ENCODE measurements at places on chromosomes 4 and X.

- DNase-seq = no peak
Measured at GRCh38 chr4:8177552-8177951, 18.9 kb upstream of the ABLIM2 start.

GRCh38 chr4:188031751-188032150 lies 36.2 kb downstream of the ZFP42 start:
- DNase-seq = no peak

DNA sequence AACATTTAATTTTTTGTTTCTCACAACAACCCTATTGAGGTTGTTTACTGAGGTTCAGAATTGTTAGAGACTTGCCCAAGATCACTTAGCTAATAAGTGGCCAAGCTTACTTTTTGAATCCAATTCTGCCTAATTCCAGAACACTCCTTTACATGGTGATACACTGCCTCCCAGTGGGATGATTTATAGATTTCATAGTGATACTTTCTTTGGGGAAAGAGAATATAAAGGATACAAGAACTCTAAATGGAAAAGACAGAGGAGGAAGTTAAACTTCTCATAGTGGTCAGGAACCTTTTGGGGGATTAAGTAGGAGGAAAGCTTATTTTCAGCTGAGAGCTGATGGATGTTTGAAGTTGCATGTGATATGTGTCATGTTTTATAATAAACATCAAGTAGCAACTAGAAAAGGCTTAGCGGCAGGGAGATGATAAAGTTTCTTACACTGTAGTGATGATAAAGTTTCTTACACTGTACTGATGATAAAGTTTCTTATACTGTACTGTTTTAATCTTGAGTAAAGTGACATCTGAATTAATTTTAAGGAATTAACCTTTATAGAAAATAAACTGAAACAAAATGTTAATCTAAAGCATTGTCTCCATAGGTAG lies 15.3 kb downstream of the STAG2 start:
- no peak for DNase-seq

GRCh38 chr4:178577933-178578332 lies 1135.7 kb upstream of the AGA start:
- no peak for DNase-seq

GRCh38 chr4:140078366-140078765 lies 75.6 kb downstream of the MAML3 start:
- no peak for DNase-seq

DNA sequence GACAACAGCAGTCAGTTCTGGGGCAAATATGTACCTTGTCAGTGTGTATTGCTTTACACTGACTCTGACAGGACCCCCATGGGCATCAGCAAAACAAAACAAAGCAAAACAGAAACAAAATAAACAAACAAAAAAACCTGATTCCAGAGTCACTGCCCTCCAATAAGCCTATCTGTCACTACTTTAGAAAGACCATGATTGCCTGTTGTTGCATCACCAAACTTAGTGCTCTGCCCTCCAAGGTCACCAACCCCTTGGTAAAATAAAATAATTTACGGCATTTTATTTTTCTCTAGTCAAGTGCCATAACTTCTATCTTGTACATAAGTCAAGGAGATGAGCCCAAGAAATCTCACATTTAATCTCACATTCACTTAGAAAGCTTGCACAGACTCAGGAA lies 120.9 kb upstream of the ADAMTS3 start:
- no peak for DNase-seq

DNA sequence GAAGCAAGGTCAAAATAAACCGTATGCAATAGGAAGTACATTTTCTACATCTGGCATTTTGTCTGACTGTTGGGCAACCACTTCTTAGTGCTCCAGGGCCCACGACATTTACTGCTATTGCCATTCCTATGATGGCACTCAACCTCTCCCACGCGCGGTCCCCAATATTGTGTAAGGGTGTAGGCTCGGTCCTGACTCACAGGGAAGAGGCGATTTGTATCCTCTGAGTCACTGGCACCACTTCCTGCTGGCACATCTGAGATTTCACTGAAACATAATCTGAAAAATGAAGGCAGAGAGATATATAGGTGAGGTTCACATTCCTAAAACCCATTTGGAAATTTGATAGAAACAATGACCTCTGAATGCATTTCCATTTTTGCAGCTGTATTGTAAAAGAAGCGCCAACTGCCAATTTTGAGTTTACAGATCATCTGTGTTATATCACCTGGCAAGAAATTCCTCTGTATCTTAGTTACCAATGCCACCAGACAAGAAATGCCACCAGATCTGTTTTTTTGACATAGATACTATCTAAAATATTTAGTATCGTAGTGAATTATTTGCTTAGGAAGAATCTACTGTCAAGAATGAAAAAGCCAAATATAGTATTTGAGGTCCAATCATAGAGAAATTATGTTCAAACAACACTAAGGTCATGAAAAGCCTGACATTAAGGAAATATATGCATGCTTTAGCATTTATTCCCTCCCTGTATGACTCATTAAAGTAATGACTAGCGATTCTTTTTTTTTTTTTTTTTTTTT lies 9.8 kb downstream of the EREG start:
- DNase-seq = no peak

- no peak for DNase-seq
Measured at GRCh38 chr4:124899997-124900396, 187.5 kb upstream of the ANKRD50 start.
